ENCODE measurements at places on chromosomes 1 and 21. TPM values are rescaled to one million over a fixed set of nuclear protein-coding genes. Genes with fewer than 3 reads are reported as not detected.

Gene TP73
- 2.0 TPM for total RNA-seq

DNA sequence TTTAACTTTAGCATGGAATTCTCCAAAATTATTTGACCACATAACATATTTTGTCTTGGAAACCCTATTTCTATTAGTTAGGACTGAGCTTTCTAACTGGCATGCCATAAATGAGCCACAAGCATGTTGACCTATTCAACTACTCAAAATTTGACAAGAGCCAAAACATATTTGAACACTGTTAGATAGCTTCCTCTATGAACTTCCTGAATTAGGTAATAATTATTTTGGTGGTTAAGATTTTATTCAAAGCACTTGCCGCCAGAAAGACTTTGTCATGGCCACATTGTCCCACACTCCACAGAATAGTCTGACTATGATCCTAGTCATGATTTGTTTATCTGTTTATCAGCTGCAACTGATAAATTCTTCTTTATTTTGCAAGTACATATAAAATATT, 23.1 kb upstream of the CTPS1 start:
- H3K36me3 ChIP-seq: no peaks in the 10 kb centered on the region
- H3K4me3 ChIP-seq: no peak overlapping the region
- peaks cover 19% of the 10 kb centered on the region for H3K27me3 ChIP-seq
- DNase-seq: no peak

- H3K4me3 ChIP-seq: no peak overlapping the region
- H3K36me3 ChIP-seq: no peaks in the 10 kb centered on the region
- no peaks in the 10 kb centered on the region for H3K27me3 ChIP-seq
- no peaks in the 10 kb centered on the region for H3K4me1 ChIP-seq
These were observed 105.0 kb upstream of the PGBD5 start for GRCh38 chr1:230531103-230531502.

Gene KIAA1614
- total RNA-seq: 0.22 TPM
